ENCODE measurements at places on chromosomes 7 and 10. TPM values are rescaled to one million over a fixed set of nuclear protein-coding genes. Genes with fewer than 3 reads are reported as not detected.

DNA sequence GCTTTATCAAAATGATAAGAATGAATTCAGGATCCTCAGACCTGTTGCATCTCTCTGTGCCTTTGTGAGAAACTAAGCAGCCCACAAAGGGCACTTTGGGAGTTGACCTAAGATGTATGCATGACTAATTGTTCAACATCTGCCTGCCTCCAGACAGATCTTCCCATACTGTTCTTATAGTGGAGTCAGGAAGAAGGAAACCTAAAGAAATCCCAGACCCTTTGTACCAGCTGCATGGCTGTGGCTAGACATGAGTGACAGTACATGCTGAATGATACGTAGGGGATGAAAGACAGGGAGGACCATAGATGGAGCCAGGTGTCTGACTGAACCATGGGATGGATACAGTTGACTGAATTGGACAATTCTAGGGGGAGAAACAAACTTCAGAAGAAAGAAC is 148.7 kb upstream of the PCGF5 start:
- no peak for ATAC-seq

DNA sequence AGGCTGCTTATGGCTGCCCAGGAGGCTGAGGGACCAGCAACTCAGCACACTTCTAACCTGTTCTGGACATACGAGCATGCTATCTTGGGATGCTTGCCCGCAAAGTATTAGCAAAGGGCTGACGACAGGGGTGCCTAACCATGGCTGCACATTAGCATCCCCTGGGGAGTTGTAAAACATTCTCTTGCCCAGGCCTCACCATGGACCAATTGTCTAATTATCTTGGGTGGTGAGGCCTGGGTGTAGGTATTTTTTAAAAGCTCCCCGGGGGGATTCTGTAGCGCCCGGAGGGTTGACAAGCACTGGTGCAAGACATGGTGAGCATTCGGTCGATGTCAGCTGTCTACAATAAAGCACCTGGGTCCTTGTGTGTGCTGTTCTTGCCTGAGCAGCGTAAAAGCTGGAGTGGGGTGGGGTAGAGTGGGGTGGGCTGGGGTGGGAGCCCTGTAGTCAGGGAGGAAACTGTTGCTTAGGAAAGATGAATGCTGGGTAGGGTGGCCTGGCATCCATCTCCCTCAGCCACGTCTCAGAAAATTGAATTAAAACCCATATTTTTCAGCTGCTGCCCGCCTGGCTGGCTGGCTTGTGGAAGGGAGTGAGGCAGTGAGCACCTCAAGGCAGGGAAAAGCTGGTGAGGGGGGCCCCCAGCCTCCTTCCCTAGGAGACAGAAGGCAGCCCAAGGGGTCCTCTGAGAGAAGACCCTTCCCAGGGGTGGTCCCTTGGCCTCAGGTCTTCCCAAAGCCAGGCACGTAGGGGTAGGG is 2.9 kb upstream of the ADCYAP1R1 start:
- no peak for ATAC-seq

DNA sequence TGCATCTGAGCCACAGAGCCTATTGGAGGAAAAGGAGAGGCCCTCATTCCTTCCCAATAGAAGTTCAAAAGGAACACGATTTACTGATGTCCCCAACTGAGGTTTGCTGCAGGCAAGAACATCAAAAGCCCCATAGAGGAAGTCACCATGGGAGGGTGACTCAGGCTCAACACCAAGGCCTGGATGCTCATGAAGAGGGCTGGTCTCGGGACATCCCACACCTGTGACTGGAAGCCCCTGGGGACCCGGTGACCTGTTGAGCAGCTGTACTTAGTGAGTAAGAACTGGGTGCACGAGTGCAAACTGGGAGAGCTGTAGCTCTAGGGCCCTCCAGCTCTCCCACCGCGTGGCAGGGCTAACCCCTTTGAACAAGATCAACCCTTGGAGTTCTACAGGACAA is 38.0 kb downstream of the CYTH3 start:
- ATAC-seq: no peak

DNA sequence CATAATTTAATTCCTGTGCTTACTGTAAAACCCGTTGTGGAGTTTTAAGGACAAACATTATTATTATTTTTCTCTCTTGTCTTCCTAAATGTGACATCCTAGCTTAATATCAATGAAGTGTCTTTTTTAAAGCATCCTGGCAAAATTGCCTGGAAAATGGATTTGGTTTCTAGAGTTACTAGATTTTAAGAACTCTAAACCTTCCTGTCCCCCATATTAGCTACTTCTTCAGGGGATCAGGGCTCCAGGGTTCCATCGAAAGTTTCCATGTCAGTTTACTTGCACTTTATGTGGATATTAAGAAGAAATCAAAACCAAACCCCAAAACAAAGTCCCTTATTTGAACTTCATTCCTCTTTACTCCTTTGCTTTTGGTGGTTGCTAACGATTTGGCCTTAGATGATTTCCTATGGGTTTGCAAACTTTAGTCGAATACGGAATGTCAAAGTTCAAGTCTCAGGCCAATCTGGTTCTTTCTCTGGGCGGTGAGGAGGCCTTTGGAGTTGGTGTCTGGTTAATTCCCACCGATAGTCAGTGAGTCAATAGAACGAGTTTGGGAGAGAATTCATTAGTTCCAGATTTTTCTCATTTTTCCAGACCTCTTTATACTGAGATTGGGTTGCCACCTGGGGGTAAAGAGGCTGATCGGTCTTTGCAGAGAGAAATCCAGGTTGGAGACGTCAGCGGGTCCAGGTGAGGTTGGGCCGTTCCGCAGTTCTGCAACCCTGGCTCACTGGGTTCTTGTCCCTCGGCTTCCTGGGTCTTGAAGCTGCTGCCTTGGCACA is 1.1 kb downstream of the CUX1 start:
- ATAC-seq: no peak

DNA sequence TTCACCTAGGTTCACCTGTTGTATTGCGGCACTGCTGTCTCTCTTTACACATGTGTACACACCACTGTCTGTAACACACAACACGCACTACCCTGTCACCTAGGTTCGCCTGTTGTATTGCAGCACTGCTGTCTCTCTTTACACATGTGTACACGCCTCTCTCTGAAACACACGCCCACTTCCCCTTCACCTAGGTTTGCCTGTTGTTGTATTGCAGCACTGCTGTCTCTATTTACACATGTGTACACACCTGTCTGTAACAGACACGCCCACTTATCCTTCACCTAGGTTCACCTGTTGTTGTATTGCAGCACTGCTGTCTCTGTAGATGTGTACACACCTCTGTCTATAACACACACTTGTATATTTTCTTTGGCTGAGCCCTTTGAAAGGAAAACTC is 51.5 kb downstream of the WDR37 start:
- no peak for ATAC-seq

DNA sequence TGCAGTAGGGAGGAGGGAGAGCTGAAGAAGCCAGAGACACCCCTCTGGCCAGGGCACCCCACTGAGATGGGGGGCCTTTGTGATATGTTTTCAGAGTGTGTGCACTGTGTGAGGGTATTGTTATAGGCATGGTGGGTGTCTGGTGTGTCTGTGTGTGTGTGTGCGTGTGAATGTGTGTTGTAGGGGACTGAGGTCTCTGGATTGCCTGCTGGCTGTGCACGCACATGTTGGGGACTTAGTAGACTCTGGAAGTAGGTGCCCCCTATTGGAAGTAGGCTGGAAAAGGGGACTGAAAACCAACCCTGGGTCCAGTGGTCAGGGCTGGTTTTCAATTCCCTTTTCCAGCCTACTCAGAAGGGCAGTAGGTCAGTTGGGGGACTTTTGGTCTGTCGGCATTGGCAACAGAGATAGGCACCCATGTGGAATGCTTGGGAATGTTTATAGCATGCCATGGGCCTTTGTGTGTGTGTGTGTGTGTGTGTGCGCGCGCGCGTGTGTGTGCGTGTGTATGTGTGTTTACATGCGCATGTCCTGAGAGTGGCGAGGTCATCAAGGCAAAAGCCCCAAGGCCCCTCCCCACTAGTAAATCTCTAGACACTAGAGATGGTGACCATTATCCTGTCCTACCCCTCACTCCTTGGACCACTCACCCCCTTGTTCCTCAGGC is 78.8 kb downstream of the HIF1AN start:
- no peak for ATAC-seq

GRCh38 chr10:31215052-31215451 is 104.0 kb upstream of the ZEB1 start:
- ATAC-seq: no peak

DNA sequence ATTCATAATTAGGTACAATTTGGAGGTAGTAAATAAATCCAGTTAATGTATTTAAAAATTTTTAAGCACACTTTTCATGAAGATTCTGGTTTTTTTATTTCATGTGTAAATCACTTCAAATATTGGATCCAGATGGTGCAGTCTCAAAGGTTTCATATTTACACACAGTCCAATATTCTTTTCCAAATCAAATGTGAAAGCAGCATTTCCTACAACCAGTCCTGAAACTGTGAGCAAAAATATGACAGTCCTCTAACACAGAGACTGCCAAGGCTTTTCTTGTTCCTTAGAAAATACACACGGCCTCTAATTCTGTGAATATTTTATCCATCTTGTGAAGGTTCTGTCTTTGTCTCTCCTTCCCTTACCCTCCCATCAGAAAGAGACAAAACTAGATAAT is 645.9 kb downstream of the ARL4A start:
- no peak for ATAC-seq

DNA sequence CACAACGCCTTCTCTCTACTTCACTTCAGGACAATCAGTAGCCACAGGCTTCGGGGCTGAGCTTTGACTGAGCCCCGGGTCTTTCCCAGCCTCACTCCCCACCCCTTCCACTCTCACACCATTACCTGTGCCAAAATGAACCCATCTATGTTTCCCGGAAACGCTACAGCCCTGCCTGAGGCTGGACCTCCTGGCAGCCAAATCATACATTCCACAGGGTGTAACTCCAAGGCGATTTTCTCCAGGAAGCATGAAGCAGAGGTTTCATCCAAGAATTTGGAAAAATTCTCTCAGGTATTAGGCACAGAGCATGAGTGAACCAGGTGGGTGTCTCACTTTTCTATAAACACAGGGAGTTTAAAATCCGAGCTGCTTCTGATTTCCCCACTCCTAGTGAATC is 286.3 kb downstream of the TNS3 start:
- no peak for ATAC-seq

GRCh38 chr7:139597028-139597427 is 73.5 kb downstream of the CLEC2L start:
- ATAC-seq: no peak

- ATAC-seq: no peak
Observed at GRCh38 chr7:85776691-85777345, 590.0 kb upstream of the SEMA3D start.

- no peak for ATAC-seq
Observed at GRCh38 chr10:82378146-82378545, 503.2 kb downstream of the NRG3 start.

GRCh38 chr10:69716711-69717560 is 84.8 kb upstream of the COL13A1 start:
- ATAC-seq: no peak

DNA sequence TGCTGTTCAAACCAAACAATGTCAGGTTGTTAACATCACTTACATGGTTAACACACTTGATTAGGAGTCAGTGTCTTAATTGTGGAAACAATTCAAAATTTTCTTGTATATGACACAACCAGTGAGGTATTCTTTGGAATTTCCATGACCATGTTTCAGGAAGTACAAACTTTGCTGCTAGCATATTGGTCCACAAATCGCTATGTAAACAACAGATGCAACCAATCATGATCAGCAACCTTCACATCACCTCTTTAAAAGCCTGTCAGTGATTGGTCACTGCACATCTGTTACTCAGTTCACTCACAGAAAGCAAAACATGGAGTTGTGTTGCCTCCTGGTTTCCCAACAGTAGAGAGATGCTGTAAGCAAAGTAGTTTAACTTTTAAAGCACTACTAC is 108.9 kb upstream of the FAM3C start:
- no peak for ATAC-seq

DNA sequence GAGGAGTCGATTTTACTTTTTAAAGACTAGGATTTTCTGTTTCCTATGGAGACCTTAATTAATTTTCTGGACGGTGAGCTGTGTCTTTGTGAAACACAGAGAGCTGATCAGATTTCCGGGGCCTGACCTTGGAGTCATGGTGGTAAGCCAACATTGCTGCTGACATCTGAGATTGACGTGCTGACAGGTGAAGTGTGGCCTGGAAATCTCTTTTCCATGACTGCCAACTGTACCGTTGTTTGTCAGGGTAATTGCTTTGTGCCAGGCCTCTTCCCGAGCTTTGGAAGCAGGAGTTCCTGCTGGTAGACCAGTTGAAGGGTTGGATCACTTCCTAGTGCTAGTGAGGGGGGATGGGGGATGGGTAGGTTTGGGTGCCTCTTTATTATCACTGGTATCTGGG is 71.2 kb downstream of the ADRA2A start:
- no peak for ATAC-seq

GRCh38 chr7:68125168-68125567 is 1128.5 kb downstream of the TYW1 start:
- no peak for ATAC-seq

DNA sequence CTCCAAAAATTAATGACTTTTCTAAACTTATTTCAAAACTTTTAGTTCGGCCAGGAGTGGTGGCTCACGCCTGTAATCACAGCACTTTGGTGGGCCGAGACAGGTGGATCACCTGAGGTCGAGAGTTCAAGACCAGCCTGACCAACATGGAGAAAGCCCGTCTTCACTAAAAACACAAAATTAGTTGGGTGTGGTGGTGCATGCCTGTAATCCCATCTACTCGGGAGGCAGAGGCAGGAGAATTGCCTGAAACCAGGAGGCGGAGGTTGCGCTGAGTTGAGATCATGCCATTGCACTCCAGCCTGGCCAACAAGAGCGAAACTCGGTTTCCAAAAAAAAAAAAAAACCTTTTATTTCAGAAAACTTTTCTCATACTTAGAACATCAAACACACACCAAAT is 8.3 kb downstream of the NAMPT start:
- no peak for ATAC-seq

DNA sequence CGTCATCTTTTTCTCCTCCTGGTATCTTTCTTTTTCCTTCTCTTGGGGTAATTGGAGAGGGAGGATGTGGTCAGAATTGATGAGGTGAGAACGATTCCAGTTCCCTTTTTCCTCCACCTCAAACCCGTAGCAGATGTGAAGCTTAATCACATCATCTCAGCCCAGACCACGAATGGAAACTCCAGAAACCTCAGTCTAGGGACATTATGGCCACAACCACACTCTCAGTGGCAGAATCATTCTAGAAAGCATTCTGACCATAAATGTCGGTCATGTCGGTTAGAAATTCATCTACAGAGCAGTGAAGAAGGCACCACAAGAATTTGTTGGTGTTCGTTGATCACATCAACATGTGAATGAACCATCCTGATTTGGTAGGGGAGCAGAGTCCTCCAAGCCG is 78.7 kb downstream of the GATA3 start:
- no peak for ATAC-seq

- ATAC-seq: no peak
Observed at GRCh38 chr10:95400787-95401186, 110.0 kb upstream of the PDLIM1 start.

DNA sequence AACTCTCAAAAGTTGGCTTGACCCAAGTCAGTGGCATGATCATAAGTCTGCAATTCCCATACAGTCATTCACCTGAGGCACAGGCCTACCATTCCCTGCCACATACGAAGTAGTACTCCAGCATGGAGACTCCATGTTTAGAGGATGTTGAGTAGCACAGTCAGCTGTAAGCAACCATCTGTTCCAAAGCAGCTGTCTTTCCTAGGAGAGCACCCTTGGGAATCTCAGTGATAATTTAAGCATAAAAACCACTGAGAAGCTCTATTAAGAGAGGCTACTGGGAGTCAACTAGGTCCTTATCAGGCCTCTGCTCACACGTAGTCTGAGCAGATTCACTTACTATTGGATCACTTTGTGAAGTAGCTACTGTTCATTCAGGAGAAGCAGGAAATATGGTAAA is 61.6 kb upstream of the UNC5B start:
- no peak for ATAC-seq

ZYX gene
- 389 TPM for total RNA-seq

AMPH gene
- 2.3 TPM for total RNA-seq

GPR146 gene
- total RNA-seq: 17.3 TPM

IMMP2L gene
- total RNA-seq: 32.8 TPM

PAPOLB gene
- 0.31 TPM for total RNA-seq

ACTL6B gene
- 2.2 TPM for total RNA-seq
